ENCODE measurements at places on chromosomes 13 and 19. TPM values are rescaled to one million over a fixed set of nuclear protein-coding genes. Genes with fewer than 3 reads are reported as not detected.

DNA sequence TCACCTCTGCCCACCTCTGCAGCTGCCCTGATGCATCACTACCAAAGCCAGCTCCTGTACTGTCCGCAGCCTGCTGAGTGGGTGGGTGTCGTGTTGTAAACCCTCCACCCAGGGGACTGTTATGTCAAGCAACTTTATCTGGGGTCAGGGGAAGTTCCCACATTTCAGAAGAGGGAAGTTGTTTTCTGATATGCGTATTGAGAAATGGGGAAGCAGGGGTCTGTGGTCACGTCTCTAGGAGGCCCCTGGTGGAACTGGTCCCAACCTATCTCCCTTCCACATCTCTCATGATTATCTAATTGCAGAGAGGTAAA is 31.2 kb downstream of the CLEC17A start:
- no peak for DNase-seq

GRCh38 chr13:99907038-99907437 is 64.5 kb downstream of the ZIC5 start:
- no peak for DNase-seq

Gene ZNF493
- polyA plus RNA-seq, result 7.1 TPM

- no peak for DNase-seq
Measured at GRCh38 chr13:34428911-34429310, 513.2 kb upstream of the NBEA start.

Gene MBD3L3
- not detected for polyA plus RNA-seq

DNA sequence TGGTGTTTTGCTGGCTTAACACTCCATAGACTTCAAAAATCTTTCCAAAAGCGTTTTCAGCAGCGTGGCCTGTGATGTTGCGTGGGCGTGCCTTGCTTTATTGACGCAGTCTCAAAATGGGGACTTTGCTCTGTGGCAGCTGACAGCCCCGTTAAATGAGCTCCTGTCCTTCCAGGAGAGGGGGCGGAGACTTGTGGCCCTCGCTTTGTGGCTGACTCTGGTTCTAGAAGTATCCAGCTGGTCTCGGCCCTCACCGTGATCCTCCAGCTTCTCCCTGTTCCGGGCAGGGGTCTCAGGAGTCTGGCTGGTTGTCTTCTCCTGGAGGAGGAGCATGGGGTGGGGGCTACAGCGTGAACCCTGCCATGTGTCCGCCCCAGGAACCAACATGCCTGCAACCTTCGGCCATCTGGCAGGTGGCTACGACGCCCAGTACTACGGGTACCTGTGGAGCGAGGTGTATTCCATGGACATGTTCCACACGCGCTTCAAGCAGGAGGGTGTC is 8.4 kb upstream of the ZNF554 start:
- DNase-seq, result no peak

Gene IFNL1
- not detected for polyA plus RNA-seq

DNA sequence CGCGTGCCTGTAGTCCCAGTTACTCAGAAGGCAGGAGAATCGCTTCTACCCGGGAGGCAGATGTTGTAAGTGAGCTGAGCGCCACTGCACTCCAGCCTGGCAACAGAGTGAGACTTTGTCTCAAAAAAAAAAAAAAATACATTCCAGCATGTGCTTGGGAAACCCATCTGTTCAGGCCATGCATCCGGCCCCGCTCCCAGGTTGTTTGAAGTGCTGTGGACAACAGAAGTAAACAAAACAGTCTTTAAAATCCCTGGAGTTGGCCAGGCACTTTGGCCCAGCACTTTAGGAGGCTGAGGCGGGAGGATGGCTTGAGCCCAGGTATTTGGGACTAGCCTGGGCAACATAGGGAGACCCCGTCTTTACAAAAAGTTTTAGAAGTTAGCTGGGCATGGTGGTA is 3.2 kb upstream of the PTPRS start:
- peak; percentile 19 for DNase-seq

DNA sequence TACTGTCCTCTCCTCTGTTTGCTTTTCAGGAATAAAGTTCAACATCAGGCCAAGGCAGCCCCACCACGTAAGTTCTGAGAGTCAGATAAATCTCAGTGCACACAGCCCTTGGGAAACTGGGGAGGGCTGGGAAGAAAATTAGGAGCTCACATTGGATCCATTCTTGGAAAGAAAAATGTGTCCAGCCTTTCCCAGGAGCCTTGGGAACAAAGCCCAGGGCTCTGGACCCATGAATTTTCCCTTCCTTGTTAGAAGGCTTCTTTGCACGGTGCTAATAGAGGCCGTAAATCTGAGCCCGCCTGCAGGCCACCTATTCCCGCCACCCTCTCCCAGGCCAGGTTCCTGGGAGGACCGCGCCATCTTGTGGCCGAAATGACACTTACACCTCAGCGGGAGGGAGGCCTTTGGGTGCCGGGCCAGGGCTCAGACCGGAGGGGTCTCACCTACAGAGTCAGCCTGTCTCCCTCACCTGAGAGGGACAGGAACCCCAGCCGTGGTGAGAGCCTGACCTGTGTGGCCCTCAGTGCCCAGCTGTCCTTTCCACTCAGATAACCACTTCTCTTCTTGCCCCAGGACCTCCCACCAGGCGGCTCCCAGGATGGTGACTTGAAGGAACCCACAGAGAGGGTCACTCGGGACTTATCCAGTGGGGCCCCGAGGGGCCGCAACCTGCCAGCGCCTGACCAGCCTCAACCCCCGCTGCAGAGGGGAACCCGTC is 25.1 kb upstream of the KCTD15 start:
- DNase-seq, result peak; percentile 77

- no peak for DNase-seq
Measured at GRCh38 chr13:33322965-33323668, 37.6 kb upstream of the STARD13 start.

GRCh38 chr19:15372470-15372869 is 7.1 kb downstream of the AKAP8 start:
- DNase-seq, result peak; percentile 3

Gene KLHL1
- polyA plus RNA-seq, result 0.13 TPM

GRCh38 chr19:34189199-34189916 is 17.1 kb downstream of the LSM14A start:
- DNase-seq, result no peak

- DNase-seq, result no peak
Measured at GRCh38 chr13:83532809-83533208, 349.5 kb downstream of the SLITRK1 start.

Gene LGALS7B
- 3.7 TPM for polyA plus RNA-seq

GRCh38 chr13:110981379-110981778 is 66.5 kb upstream of the ANKRD10 start:
- no peak for DNase-seq

DNA sequence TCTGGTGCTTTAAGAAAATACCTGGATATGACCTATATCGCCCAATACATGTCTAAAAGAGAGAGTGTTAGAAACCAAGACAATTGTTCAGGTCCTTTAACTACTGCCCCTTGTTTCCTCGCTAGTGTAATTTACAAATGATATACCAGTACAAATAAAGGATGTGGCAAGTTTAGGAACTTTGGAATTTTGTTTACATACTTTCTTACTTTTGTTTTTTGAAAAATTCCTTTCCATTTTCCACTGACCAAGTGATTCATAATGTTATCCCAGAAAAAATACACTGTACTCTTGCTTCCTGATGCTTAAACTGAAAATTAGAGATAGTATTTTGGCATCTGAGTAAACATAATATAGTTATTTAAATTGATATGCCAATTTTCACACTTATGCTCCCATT is 96.8 kb upstream of the CSNK1A1L start:
- no peak for DNase-seq

- no peak for DNase-seq
Measured at GRCh38 chr13:52832313-52832712, 16.1 kb downstream of the PCDH8 start.

GRCh38 chr19:734716-735115 is 16.2 kb upstream of the MISP start:
- no peak for DNase-seq

DNA sequence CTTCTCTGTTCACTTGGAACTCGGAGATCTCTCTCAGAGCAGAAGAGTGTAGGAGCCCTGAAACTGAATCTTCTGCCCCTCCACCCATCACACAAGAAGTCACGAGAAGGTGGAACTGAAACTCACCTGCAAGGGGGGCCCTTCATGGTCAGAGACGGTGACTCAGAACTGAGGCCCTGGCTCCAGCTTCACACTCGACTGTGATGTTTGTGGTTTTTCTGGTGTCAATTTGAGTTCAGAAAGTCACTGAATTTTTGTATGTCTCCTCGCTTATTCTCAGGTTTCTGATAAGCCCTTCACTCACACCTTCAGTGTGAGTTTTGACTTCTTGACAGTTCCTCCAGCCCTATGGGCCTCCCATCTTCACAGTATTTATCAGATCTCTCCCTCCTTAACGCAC is 23.1 kb downstream of the SIGLEC5 start:
- DNase-seq, result no peak

Gene ZNF682
- polyA plus RNA-seq, result 6.5 TPM

All from kidney (tissue), 22 donors.